NCI-H1105 treated with DMSO at 0.1 percent for 48 hours (cell line): ENCODE measurements at places on chromosomes 4 and X.
A peak's percentile ranks its signal among the peaks of the same experiment; 100 is the strongest.

DNA sequence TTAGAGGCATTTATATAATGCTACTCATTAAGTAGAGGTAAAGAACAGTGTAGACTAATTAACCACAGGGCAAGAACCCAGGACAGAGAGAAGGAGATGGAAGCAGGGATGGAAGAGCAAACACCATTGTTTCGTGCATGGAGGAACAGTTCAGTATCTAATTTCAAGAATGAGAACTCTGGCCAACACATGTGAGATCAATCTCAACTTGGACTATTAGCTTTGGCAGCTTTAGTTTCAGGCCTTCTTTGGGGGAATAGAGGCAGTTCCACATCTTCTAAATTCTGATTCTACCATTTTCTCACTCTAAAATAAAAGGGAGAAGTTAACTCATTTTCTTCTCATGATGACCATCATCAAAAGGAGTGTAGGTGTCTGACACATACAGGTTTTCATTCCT, 207.0 kb downstream of the LDB2 start:
- DNase-seq = no peak

DNA sequence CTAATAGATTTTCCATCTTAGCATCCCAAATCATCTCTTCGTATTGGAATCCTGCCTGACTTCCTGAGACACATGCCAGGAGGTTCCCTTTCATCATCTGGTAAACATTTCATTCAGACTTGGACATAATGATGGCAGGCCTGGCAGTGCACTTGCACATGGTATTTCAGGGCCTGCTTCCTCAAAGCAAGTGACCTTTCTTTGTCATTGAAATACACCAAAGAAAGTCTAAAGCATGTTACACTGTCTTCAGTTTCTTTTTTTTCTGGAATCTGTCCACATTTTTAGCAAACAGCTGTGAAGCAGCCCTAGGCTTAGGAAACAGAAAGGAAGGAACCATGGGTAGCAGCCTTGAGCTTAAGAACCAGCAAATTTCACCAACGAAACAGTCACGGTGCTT, 205.9 kb upstream of the VCX start:
- no peak for DNase-seq

DNA sequence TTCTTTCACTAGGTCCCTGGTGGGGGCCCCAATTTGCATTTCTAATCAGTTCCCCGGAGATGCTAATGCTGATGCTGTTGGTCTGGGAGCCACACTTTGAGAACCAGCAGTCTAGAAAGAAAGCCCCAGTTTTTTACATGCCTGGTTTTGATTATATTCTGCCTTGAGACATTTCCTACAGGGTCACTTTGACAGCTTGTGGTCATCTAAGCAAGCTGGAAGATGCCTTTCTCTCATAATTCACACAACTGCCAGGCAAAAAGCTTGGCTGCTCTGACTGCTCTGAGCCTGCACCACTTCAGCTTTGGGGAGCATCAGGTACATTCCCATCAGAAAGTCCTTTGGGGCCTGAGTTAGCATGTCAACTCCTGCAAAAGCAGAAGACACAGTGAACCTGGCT, 5.9 kb upstream of the PLAC1 start:
- no peak for DNase-seq

- DNase-seq = peak; percentile 13
Observed at GRCh38 chr4:24477919-24478318, 106.4 kb downstream of the DHX15 start.

DNA sequence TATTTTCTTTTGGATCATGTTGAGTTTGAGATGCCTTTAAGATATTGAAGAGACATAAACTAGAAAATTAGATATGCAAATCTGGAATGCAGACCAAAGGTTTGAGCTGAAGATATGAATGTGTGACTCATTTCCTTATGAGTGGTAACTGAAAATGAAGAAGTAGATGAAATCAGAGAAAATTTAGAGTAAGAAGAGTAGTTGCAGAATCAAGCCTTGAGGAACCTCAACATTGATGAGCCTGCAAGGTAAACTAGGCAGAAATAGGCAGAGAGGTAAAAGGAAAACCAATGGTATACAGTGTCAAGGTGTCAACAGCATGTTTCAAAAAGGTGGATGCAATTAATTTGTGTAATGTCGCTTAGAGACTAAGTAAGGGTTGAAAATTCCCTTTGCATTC, 142.8 kb downstream of the MOSPD2 start:
- DNase-seq = no peak

- DNase-seq = no peak
Observed at GRCh38 chr4:151641167-151641566, 119.6 kb downstream of the GATB start.

DNA sequence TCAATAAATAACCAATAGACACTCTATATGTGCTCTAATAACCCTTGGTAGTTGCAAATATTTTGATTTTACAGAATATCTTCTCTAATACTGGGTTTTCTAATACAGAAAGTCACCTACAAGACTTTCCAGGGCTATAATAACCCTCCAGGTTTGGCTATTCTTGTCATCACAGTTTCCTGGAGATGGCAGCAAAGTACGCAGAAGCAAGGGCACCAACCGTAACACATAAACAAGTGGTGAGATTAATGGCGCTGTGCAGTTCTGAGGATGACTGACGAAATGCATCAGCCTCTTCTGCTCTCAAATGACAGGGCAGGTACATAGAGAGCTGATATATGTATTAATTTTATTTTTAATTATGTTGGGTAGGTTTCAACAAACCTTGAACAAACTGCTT, 122.4 kb downstream of the C4orf33 start:
- peak; percentile 33 for DNase-seq

- no peak for DNase-seq
Observed at GRCh38 chr4:86924811-86925210, 10.0 kb upstream of the AFF1 start.

DNA sequence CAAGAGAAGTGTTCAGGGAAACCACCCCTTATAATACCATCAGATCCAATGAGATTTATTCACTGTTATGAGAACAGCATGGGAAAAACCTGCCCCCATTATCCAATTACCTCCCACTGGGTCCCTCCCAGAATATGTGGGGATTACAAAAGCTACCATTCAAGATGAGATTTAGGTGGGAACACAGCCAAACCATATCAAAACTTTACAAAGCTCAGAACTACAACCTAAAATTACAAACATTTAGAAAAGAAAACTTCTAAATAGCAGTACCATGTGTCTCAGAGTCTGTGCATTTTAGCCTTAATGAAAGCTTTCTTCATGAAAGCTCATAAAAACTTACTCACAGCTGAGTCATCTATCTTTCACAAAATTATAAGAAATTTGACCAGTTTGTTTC, 1442.8 kb upstream of the PCDH7 start:
- no peak for DNase-seq

GRCh38 chr4:38034986-38035882, 75.0 kb downstream of the PTTG2 start:
- DNase-seq = peak; percentile 26

DNA sequence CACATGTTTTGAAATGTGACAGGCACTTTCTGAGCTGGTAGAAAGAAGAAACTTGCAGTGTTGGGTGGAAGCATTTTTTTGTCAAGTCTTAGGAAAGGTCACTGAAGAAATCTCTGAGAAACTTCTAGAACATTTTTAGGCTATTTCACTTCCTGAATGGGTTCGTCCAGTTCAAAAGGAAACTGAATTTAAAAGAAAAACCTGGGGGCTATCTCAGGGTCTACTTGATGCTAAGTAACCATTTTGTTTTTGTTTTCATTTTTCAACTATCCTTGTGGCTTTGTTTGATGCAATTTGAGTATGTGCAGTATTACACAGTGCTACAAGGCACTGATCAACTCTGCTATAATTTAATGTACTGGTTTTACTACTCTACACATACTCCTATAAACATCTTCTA, 34.0 kb upstream of the AMOT start:
- no peak for DNase-seq

GRCh38 chr4:21778702-21779101, 169.9 kb downstream of the KCNIP4 start:
- no peak for DNase-seq

GRCh38 chr4:81032771-81033684, 2.5 kb downstream of the BMP3 start:
- peak; percentile 16 for DNase-seq

DNA sequence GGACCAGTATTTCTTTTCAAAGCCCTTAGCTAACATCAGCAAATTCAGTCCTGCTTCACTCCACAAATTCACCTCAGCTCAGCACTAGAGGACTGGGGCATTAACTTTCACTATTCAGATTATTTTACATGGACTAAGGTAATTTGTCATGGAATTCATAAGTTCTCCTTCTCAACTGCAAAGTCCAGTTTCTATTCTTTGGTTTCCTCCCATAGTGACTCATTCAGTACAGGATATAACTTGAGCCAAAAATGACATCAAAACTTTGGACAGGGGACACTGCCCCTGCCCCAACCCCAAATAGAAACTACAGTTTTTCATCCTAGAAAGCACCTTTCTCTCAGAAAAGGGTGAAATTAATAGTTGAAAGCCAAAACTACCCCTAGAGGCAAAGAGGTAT, 52.7 kb downstream of the COX7B2 start:
- no peak for DNase-seq

DNA sequence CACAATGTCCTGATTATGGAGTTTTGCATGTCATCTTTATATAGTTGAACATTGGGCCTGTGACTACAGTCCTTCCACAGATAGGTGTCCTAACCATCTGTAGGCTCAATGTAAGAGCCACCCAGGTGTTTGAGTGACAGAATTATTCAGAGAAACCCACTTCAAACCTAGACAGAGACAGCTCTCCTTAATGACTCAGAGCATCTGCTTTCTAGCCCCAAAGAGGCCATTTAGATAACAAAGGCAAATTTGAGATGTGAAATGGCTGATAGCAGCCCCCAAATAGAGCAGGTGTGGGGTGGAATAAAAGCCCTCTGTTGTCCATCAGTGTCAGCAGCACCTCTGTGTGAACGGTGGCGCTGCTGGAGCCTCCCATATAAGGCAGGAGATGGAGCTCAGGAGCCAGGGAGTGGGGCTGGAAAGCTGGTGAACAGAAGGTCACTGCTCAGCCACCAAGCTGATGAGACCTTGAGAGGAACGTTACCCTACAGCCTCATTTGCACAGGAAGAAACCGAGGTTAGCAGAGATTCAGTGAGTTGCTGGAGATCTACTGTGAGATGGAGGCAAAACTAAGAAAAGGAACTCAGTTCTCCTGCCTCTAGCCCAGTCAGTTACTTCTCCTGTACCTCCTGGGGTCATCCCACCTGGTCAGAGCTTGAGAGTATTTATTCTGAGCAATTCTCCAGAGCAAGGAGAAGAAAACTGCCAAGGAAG, 153.3 kb upstream of the LNX1 start:
- DNase-seq = no peak

DNA sequence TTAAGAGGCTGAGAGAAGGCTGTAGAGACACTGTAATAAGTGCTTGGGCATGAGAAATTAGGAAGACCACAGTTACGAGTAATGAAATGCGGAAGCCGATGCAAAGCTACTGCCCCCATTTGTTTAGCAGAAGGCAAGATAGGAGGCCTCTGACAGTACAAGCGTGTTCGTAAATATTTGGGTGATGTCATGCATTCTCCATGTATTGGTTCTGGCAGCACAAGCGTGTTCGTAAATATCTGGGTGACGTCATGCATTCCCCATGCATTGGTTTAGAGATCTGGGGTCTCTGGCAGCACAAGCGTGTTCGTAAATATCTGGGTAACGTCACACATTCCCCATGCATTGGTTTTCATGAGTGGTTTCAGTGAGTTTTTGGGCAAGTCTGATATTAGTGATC, 661.5 kb upstream of the FRG1 start:
- DNase-seq = no peak

- no peak for DNase-seq
Observed at GRCh38 chr4:127084666-127085065, 548.1 kb upstream of the INTU start.

DNA sequence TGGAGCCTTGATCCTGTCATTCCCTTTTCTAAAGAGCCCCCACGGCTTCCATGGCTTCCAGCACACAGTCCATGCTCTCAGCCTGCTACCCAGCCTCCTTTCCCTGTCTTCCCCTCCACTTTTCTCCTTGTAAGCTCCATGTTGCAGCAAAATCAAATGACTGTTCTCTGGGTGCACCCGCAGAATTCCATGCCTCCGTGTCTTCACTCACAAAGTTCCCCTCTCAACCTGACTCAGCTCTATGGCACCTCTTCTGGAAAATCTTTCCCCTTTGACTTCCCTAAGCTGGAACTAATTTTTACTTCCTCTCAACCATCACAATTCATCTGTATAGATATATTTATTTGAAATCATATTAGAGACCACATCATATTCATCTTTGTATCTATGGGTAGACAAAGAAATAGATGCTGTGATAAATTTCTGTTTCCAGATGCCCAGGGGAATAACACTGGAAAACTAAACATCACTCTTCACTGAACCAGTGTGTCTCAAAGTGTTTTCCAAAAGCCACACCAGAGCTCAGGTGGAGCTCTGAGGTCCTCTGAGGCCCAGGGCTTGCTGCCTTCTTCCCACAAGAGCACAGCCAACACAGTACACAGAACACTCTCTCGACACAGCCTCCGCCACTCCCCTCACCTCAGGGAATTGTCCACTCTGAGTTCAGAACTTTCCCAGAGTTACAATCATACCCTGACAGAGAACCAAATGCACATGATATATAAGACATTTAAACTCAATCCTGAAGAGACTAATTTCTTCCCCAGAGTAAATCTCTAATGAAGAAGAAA, 3.3 kb downstream of the SETD7 start:
- no peak for DNase-seq

- no peak for DNase-seq
Observed at GRCh38 chr4:66178906-66179305, 508.6 kb upstream of the EPHA5 start.

- no peak for DNase-seq
Observed at GRCh38 chr4:13166214-13166613, 317.9 kb downstream of the RAB28 start.

GRCh38 chr4:174520660-174521059, 1.6 kb downstream of the HPGD start:
- no peak for DNase-seq

DNA sequence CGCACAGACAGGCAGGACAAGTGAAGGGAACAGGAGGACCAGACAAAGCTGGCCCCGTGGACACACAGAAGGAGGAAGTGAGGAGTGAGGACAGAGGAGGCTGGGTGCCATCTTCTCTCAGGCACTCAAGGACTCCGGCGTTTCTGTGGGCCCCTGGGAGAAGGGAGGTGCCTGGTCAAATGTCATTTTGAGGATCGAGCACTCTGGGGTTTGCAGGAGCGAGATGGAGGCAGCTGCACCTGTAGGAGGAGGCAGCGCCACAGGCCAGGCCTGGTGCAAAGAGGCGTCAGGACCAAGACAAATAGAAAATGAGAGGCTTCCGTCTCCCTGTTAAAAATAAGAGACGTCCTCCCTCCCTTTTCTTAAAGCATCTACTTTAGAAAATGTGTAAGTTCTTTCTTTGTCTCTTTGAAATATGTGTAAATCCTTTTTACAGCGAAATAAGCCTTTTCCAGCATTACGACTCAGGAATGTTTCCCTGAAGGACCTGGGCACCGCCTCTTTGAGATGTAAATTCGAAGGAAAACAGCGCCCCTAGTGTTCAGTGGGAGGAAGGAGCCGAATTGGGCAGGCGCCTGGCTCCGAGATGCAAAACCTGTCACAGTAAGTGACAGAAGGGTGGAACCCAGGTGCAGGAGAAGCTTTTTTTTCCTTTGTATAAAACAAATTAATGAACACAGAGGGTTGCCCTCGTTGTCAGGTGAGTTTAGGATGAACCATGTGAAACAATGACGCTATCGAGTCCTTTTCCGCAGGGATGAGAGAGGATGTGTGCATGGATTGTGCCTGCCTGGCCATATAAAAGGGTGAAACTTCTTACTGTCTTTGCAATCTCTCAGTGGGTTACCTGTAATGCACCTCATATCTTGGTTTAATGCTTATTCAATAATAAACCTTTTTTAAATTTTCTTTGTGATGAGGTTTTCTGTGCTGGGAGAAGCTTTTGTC, 1.4 kb upstream of the C4orf50 start:
- peak; percentile 20 for DNase-seq
